Muscle of leg (tissue), 16 donors: ENCODE measurements at places on chromosomes 13 and 19. TPM values are rescaled to one million over a fixed set of nuclear protein-coding genes. Genes with fewer than 3 reads are reported as not detected.

DNA sequence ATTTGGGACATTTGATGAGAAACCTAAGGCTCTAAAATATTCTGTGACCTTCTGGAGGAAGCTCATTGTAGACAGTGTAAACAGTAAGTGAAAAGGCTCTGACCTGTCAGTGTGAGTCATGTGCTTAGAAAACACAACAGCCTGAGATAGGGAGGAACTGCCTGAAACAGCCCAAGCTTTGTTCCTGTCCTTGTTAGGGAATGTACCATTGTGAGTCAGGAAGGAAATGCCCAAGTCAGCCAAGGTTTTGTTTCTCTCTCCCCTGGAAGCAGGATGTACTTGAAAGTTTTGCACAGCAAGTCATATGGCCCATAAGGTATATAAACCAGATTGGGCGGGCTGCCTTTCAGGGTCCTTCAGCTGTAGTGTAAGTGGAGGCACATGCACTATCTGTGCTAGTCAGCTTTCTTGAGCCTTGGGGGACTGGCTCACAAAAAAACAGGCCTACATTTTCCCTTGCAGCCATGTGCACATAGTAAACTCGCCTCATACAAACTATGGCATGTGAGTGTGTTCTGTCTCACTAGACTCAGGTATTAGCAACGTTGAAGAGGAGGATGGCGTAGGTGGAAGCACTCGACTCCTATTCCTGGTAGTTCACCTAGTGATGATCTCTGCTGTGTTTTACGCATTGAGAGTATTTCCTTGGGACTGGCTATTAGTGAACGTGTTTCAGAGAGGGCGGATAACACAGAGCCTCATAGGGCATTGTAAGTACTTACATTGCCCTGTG lies 141.2 kb upstream of the KLHL1 start:
- H3K4me3 ChIP-seq, result no peak overlapping the region
- DNase-seq, result no peak
- H3K27me3 ChIP-seq, result no peaks in the 10 kb centered on the region
- no peaks in the 10 kb centered on the region for H3K4me1 ChIP-seq

SRRM5 gene
- 0.17 TPM for polyA plus RNA-seq

DNA sequence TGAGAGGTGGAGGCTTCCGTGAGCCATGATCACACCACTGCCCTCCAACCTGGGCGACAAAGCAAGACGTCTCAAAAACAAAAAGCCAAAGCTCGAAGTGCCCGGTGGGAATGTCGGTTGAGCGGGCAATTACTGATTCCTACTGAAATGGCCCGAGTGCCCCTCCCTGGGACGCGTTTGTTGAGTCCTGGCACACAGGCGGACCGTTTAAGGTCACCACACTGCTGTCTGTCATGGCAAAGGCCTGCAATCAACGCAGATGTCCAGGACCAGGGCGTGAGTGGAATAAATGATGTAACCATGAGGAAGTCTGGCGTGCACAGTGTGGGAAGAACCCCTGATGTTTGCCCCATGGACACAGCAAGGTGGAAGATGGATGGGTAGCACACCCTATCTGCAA lies 19.2 kb upstream of the C2CD4C start:
- H3K27ac ChIP-seq, result no peak overlapping the region
- no peak for DNase-seq
- H3K4me1 ChIP-seq, result peaks cover 12% of the 10 kb centered on the region
- peaks cover 31% of the 10 kb centered on the region for H3K36me3 ChIP-seq
- H3K4me3 ChIP-seq, result no peak overlapping the region
- H3K27me3 ChIP-seq, result no peaks in the 10 kb centered on the region

PLEKHG2 gene
- polyA plus RNA-seq, result 55.6 TPM

GRCh38 chr19:39969266-39969665 lies 1.7 kb upstream of the PSMC4 start:
- H3K27ac ChIP-seq, result no peak overlapping the region
- H3K36me3 ChIP-seq, result peaks cover 15% of the 10 kb centered on the region
- no peak overlapping the region for H3K4me3 ChIP-seq
- no peaks in the 10 kb centered on the region for H3K27me3 ChIP-seq
- no peak for DNase-seq

B3GNT8 gene
- 1.6 TPM for polyA plus RNA-seq

GPR12 gene
- 0.05 TPM for polyA plus RNA-seq

DNA sequence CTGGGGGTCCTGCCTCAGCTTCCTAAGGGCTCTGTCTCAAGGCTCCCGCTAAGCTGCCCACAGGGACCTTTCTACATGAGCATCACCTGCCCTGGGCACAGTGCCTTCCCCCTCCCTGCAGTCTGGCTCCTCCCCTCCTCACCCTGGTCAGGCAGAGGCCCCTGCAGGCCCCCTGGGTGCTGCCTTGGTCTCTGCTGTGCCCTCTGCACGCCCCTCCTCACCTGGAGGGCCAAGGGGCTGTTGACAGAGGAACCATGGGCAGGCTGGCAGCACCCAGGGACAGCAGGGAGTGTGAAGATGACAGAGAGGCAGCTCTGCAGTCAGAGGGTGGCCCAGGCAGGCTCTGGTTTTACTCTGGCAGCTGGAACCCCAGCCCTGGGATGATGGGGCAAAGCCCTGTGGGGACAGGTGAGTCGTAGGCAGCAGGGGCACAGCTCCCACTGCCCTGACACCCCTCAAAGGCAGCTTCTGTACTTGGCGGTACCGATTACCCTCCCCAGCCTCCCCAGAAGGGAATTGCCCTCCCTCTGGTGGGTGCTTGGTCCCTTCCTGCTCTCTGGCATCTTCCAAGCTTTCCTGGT lies 43.1 kb downstream of the SUGP2 start:
- peaks cover 3% of the 10 kb centered on the region for H3K27me3 ChIP-seq
- peaks cover 46% of the 10 kb centered on the region for H3K36me3 ChIP-seq
- H3K4me3 ChIP-seq, result no peak overlapping the region
- DNase-seq, result no peak

DNA sequence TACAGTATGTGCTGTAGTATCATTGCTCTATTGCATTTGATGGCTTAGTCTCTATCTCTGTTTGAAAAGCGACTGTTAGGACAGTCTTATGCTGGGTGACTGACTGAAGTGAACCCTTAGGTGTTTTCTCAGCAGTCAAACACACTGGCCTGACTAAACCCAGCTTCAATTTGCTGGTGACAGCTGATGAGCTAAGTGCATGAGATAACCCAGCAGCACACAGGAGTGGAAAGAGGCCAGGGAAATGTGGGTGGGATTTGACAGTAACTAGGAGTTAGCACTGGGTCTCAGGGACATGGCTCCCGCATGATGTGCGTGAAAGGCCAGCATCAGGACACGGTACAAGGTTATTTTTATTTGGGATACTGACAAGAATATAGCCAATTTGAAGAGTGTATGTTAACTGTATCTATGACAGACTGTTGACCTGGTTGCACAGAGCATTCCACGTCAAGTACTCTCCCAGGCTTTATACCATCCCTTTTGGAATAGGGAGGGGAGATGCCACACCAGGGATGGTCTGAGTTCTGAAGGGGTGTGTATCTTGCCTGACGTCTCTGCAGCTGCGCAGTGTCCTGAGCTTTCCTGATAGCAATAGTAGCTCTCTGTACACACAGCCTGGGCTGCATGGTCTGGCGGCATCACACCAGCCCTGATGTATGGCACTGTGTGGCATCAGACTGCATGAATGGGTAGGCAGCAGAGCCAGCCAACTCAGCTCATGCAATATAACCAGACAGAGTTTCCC lies 144.8 kb downstream of the FLT1 start:
- no peaks in the 10 kb centered on the region for H3K36me3 ChIP-seq
- no peaks in the 10 kb centered on the region for H3K4me1 ChIP-seq
- no peak overlapping the region for H3K27ac ChIP-seq
- DNase-seq, result no peak
- peaks cover 2% of the 10 kb centered on the region for H3K27me3 ChIP-seq

IGFL3 gene
- not detected for polyA plus RNA-seq

DNA sequence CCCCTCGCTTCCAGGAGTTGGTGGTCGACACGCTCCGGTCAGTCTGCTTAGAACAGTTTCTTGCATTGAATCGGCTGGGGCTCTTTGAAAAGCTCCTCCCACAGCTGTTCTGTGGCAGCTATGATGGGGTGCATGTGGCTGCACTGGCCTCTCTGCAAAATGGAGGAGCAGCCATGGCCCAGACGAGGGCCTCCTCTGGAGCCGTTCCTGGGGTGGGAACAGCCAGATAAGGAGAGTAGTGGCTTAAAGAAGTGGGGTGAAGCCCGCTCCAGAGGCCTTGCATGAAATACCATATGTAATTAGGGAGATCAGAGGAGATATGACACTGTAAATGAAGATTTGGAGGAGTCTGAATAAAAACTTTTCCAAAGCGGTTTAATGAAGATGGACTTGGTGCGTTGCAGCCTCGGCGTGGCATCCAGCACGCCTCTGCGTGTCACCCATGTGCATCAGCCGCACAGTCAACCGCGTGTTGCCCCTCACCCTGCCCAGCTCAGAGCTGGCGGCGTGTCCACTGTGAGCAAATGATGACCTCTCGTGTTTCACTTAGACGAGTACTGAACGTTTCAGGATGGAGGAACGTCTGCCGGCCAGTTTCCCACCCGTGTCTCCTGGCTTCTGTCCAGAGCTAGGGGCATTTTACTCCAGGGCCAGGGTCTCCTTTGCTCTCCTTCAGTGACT lies 199.2 kb downstream of the TEX29 start:
- H3K27me3 ChIP-seq, result peaks cover 22% of the 10 kb centered on the region
- no peak overlapping the region for H3K4me3 ChIP-seq
- peaks cover 2% of the 10 kb centered on the region for H3K4me1 ChIP-seq
- H3K36me3 ChIP-seq, result no peaks in the 10 kb centered on the region

DNA sequence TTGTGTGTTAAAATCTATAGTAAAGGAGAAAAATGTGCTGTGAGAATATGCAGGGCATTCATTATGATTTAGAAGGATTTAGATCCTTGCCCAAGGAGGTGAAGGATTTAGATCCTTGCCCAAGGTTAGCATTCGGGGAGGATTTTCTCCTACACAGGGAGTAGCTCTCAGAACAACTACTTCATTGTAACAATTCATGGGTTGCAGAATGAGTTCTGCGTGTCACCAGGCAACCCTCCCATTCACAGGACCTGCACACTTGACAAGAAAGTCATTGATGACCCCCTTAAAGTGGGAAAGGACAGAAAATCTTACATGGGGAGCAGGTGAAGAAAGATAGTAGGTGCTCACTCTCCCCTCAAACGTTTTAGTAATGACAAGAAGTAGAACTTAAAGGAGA lies 167.1 kb upstream of the MAB21L1 start:
- no peaks in the 10 kb centered on the region for H3K36me3 ChIP-seq
- no peaks in the 10 kb centered on the region for H3K27me3 ChIP-seq
- peaks cover 4% of the 10 kb centered on the region for H3K4me1 ChIP-seq
- no peak overlapping the region for H3K4me3 ChIP-seq
- no peak for DNase-seq

DNA sequence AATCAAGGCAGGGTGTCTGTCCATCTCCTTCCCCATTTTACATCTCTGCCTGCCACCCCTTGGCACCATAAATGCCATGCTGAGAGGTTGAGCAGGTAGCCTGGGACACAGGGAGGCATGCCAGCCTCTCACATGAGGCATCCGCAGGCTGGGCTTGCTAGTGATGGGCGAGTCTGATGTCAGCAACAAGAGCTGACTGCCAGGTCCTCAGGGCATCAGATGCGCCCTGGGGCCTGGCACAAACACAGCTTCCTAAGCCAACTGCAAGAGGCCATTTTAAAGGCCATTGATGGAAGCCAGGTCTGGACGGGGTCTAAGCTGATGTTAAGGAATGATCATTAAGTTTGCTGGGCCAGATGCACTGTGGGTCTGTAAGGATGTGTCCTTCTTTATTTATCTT lies 34.6 kb downstream of the MYH14 start:
- H3K36me3 ChIP-seq, result peaks cover 3% of the 10 kb centered on the region
- H3K4me1 ChIP-seq, result peaks cover 34% of the 10 kb centered on the region
- H3K27me3 ChIP-seq, result no peaks in the 10 kb centered on the region

REEP6 gene
- 1.6 TPM for polyA plus RNA-seq

DNA sequence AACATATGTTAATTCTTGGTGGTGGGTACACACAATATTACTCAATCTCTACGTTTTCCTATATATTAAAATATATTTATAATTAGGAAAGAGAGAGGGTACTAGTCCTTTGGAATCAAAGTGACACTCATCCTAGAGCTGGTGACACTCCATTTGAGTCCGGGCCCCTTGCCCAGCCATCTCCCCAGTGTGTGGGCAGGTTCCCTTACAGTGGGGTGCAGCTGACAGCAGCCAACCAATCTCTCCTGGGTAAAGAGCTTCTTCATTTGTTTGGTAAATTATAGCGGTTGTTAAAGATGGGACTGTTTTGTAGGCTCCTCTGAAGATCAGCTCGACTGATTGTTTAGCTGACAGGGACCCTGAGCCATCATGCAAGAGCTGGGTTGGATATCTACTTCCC lies 37.2 kb upstream of the RGCC start:
- no peak overlapping the region for H3K4me3 ChIP-seq
- no peak for DNase-seq
- H3K27ac ChIP-seq, result no peak overlapping the region
- H3K36me3 ChIP-seq, result no peaks in the 10 kb centered on the region

DNA sequence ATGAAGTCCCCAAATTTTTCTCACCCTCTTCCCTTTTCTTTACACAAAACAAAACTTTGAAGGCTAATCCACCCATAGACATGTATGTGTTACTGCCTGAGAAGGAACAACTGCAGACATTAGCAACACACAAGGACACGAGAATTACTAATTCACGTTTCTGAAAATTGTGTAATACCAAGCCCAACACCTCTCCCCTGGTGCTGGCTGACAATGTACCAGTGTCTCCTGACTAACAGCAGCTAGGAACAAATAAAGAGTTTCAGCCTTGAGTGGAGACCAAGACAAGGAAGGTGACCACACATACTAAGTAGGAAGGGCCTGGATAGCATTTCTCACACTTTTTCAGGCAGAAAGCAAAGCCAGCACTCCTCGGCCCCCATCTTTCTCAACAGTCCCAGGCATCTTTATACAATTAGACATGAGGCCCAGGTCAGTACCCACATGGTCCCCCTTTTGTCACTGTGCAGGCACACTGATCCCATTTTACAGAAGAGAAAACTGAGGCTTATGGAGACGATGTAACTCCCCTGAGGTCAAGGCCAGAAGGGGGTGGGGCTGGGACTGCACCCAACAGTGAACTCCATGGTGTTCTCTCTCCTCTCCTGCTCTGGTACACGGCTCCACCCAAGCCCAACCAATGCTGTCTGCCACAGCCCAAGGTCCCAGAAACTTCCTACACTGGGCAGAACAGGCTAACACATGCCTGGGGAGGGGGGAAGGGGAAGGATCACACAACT lies 8.7 kb downstream of the BRD4 start:
- peaks cover 53% of the 10 kb centered on the region for H3K4me1 ChIP-seq
- no peak overlapping the region for H3K4me3 ChIP-seq
- H3K27me3 ChIP-seq, result no peaks in the 10 kb centered on the region

ZNF723 gene
- not detected for polyA plus RNA-seq

DNA sequence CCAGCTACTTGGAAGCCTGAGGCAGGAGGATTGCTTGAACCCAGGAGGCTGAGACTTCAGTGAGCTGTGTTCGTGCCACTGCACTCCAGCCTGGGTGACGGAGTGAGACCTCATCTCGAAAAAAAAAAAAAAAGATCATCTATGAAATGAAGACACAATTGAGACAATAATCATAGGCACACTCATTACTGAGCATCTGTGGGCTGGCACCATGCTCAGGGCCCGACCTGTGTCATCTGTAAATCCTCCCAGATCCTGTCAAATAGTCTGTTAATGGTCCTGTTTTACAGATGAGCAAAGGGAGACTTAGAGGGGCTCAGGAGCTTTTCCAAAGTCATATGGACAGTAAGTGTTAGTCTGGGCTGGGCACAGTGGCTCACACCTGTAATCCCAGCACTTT lies 4.1 kb upstream of the NANOS2 start:
- peaks cover 20% of the 10 kb centered on the region for H3K27me3 ChIP-seq
- H3K4me3 ChIP-seq, result no peak overlapping the region
- no peaks in the 10 kb centered on the region for H3K36me3 ChIP-seq
- DNase-seq, result no peak
- no peaks in the 10 kb centered on the region for H3K4me1 ChIP-seq
